Peyer's patch (tissue), 4 donors: ENCODE measurements at places on chromosomes 2 and 18. TPM values are rescaled to one million over a fixed set of nuclear protein-coding genes. Genes with fewer than 3 reads are reported as not detected.

SCN3A gene
- total RNA-seq: 1.1 TPM

TDRD15 gene
- not detected for total RNA-seq

POTEF gene
- not detected for total RNA-seq

NDUFV2 gene
- 132 TPM for total RNA-seq

SCN9A gene
- 7.5 TPM for total RNA-seq

ZAP70 gene
- 28.7 TPM for total RNA-seq

PRSS56 gene
- not detected for total RNA-seq

ZNF804A gene
- total RNA-seq: 1.1 TPM

C2orf81 gene
- total RNA-seq: 1.1 TPM

PAX8 gene
- 22.1 TPM for total RNA-seq

NT5C1B gene
- total RNA-seq: not detected

ANO7 gene
- 100 TPM for total RNA-seq

DNAJC27 gene
- total RNA-seq: 12.4 TPM

- no peak for DNase-seq
These were observed 5.1 kb downstream of the TXNL4A start for GRCh38 chr18:79983253-79983652.

DNA sequence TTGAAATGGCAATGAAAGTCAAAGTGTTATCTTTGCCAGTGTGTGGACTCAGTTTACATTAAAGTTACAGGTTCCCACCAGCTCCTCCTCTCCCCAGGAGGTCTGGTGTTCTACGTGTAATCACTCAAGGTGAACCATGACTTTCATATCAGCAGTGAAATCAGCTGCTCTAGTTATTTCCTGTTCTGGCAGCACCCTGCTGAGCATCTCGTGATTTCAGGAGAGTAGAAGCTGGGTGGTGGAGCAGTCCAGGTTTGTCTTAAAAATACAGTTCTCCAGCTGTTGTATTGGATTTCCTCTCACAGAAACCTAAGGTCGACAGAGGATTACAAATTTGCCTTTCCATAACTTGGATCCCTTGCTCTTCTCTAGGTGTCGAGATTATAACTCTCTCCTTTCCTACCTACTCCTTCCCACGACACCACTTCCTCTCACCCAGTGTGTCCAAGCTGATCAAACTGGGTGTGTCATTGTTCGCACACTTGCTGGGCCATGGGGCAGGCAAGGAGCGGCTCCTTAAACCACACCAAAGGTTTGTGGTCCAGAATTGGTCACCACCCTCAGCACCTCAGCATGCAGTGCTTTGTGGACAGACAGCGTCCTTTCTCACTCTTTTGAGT is 13.0 kb upstream of the ARHGAP25 start:
- peak; percentile 84 for DNase-seq

- DNase-seq: no peak
These were observed 23.6 kb downstream of the ASAP2 start for GRCh38 chr2:9230051-9230802.

DNA sequence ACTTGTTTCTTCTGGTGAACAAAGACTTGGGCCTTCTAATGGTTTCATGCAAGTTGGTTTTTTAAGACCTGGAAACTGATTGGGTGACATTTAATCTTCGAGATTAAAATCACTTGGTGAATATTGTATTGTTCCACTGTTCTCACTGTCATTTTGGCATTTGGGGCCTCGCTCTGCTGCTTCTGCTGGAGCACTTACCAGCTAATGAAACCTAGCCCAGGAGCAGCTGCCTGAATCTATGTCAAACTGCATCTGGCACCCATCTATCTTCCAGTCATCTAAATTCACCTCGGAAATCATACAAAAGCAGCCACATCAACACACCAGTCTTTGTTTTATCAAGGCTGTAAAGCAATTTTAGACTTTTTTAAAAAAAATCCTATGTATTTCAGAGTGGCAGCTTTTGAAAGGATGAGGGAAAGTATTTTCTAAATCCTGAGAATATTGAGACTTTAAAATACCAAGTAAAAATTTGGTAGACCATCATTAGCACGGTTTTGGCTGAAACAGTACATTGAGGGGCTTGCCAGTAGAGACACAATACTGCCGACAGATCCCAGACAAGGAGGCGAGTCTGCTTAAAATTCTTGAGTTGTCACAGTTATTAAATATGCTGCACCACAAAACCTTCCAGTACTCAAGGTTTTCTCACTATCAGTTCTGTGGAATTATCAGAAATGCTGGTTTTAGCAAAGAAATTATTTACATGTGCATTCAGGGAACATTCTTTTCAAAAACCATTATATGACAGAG is 26.1 kb upstream of the SERTAD2 start:
- DNase-seq: no peak

- DNase-seq: no peak
These were observed 26.2 kb downstream of the R3HDM1 start for GRCh38 chr2:135557530-135557929.

DNA sequence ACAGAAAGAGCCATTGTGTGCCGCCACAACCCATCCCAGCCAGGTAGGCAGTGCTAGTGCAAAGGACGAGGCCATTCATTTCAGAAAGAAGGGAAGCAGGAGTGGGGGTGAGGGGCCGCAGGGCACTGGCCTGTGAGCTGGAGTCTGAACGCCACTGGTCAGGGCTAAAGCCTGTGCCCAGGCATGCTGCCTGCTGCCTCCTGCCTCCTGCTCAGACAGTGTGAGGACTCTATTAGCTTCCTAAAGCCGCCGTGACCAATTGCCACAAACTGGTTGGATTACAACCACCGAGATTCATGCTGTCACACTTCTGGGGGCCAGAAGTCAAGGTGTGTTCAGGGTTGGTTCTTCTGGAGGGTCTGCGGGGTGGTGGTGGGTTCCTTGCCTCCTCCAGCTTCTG is 21.2 kb downstream of the ACKR3 start:
- DNase-seq: no peak

DNA sequence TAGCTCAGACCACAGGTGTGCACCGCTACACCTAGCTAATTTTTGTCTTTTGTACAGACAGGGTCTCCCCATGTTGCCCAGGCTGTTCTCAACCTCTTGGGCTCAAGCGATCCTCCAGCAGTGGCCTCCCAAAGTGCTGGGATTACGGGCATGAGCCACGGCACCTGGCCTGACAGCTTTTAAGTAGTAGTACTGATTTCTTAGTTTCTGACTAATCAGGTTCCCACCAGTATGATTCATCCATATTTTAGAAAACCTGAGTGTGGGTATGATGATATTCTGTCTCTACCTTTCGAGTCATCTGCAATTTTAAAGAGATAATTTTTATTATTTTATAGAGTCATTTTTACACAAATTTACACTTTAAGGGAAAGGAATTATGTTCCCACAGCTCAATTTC is 46.4 kb upstream of the GULP1 start:
- no peak for DNase-seq

DNA sequence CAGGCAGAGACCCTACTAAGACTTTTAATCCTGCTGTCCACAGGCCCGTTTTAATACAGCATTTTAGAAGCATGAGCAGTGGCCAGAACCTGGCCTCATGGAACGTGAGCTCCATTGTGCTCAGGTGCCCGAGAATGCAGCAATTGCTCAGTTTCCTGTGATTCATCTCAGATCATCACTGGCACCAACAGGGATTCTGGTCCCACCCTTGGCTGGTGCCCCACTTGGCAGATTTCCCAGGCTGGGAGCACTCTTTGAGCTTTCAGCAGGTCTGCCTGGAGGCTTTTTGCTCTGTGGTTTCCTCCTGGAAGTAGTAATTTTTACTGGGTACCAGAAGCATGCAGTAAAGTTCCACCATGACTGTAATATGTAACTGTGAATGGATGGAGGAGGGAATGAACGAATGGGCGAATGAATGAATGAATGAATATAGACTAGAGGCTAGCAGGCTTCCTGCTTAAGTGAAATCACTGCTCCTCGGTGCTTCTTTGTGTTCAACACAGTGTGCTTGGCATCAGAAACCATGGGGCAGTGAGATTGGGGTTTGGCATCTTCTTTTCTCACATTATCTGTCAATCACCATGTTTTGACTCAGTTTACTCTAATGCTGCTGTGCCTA is 312.9 kb downstream of the PRKCE start:
- DNase-seq: no peak

GRCh38 chr2:123495241-123495640 is 529.8 kb upstream of the CNTNAP5 start:
- DNase-seq: no peak

DNA sequence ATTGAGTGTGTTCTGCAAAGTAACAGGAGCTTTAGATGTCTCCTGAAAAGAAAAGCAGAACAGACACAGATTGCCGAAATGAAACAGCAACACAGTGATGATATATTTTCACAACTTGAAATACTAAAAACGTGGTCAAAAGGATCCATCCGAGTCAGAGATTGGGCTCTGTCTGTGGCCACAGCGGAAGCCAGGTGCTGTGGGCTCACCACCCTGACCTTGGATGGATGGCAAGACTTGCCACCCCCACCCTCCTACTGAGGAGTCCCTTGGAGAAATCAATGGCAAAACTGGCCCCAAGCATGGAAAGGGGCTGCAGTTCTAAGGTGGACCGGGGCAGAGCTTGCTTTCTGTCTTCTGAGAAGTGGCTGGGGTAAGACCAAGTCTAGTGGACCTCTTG is 31.4 kb upstream of the ACKR3 start:
- no peak for DNase-seq

- peak; percentile 33 for DNase-seq
These were observed 18.4 kb upstream of the MAL start for GRCh38 chr2:95007031-95007609.

GRCh38 chr2:218238887-218239286 is 21.9 kb downstream of the ARPC2 start:
- no peak for DNase-seq

DNA sequence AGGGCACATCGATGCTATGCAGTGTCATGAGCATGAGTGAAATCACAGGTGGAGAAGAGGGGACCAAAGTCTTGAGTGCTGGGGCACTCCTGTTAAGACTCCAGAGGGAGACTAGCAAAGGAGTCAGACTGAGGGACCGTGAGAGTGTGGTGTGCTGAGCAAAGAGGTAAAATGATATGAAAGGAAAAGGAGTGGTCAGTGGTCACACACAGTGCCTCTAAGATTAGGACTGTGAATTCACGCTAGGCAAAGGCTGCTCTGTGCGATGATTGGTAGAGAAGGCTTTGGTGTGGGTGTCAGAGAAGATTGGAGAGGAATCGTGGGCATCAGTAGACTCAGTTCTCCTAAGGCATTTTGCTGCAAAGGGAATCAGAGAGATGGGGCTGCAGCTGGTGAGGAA is 12.8 kb downstream of the SOCS6 start:
- no peak for DNase-seq

DNA sequence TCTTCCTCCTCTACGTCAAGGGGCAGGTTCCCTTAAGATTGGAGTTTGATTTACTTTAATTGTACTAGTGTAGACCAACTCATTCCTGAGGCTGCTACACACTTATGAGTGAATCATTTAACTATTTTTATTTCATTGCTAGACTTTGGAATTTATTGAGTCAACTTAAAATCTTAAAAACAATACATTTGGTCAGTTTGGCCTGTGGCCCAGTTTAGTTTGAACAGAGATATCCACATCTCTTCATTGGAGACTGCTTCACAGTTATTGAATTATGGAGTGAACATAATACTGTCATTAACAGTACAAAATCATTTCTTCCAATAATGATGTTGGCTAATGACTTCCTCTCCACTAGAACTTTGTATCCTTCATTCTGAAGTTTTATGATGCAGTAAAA is 34.5 kb upstream of the STPG4 start:
- no peak for DNase-seq

DNA sequence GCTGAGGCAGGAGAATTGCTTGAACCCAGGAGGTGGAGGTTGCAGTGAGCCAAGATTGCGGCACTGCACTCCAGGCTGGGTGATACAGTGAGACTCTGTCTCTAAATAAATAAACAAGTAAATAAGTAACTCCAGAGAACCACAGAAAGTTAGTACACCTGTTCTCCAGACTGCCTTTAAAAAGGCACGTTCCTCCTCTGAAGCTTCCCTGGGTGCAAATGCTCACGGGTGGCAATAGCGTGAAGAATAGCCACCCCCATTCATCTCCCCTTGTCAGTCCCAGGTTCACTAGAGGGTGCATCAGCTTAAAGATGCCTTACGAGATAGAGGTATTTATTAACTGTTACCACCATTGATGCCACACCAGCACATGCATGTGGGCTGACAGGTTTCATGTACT is 64.3 kb upstream of the RTN4 start:
- no peak for DNase-seq

GRCh38 chr2:219803294-219803693 is 175.9 kb downstream of the SLC4A3 start:
- no peak for DNase-seq
